ENCODE measurements at places on chromosomes 1 and 21.

DNA sequence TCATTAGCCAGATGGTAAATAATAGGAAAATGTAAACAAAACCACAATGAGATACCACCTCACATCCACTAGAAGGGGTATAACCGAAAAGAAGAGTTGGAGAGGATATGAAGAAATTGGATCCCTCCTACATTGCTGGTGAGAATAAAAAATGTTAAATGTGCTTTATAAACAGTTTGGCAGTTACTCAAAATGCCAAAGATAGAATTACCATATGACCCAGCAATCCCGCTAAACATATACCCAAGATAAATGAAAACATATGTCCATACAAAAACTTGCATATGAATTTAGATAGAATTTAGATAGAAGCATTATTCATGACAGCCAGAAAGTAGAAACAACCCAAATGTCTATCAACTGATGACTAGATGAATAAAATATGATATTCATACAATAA, 4.4 kb upstream of the FMO2 start:
- DNase-seq, result no peak

GRCh38 chr1:51442198-51442597, 76.9 kb downstream of the EPS15 start:
- DNase-seq, result no peak

- no peak for DNase-seq
Observed at GRCh38 chr1:16172964-16173446, 17.1 kb upstream of the EPHA2 start.

DNA sequence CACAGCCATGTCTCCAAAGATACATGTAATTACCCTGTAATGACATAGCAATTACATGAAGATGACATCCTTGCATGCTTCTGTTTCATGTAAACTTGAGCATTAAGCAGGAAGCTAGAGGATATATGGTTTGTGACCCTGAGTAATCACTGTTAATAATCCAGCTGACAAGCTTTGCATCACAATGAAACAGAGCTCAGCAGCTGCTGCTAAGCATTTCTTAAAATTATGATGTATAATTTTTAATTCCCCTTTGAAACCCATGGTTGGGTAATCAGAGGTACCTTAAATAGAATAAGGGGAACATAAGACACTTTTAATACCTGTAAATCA, 293.5 kb downstream of the NTNG1 start:
- no peak for DNase-seq

- no peak for DNase-seq
Observed at GRCh38 chr1:241482761-241483250, 36.7 kb downstream of the FH start.

GRCh38 chr1:59949648-59950047, 23.1 kb upstream of the CYP2J2 start:
- no peak for DNase-seq

DNA sequence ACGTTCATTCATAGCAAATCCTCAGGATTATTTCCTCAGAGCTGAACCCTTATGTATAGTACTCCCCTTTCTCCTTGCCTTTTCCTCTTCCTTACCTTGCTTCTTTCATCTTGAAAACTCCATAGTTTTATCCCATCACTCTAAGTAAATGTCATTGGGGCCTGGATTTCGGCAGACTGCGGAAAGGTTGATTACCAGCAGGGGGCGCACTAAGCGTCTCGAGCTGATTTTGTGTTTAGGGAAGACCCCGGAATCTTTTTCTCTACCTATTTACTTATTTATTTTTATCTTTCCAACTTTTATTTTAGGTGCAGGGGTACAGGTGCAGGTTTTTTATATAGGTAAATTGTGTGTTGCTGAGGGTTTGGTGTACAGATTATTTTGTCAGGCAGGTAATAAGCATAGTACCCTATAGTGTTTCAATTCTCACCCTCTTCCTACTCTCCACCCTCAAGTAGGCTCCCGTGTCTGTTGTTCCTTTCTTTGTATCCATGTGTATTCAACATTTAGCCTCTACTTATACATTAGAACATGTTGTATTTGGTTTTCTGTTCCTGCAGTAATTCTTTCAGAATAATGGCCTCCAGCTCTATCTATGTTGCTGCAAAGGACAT, 11.4 kb upstream of the MTARC1 start:
- peak; percentile 19 for DNase-seq

GRCh38 chr21:19321688-19322087, 918.1 kb upstream of the TMPRSS15 start:
- DNase-seq, result no peak

DNA sequence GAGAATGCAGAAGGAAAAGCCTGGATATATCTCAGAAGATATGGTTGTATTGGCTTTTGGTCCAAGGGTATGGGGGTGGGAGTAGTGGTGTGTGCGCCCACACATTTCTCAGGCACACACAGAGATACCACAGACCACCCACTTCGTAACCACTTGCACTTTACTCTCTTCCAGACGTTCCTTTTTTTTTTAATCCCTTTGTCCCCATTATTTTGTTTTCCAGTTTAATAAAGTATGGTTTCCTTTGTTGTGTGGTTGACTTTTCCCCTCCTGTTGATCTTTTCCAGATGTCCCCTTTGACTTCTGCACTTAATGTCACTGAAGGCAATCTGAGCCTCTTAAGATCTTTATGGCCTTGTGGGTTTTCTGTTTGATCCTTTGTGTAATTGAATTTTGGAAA, 10.5 kb upstream of the TARS2 start:
- no peak for DNase-seq

DNA sequence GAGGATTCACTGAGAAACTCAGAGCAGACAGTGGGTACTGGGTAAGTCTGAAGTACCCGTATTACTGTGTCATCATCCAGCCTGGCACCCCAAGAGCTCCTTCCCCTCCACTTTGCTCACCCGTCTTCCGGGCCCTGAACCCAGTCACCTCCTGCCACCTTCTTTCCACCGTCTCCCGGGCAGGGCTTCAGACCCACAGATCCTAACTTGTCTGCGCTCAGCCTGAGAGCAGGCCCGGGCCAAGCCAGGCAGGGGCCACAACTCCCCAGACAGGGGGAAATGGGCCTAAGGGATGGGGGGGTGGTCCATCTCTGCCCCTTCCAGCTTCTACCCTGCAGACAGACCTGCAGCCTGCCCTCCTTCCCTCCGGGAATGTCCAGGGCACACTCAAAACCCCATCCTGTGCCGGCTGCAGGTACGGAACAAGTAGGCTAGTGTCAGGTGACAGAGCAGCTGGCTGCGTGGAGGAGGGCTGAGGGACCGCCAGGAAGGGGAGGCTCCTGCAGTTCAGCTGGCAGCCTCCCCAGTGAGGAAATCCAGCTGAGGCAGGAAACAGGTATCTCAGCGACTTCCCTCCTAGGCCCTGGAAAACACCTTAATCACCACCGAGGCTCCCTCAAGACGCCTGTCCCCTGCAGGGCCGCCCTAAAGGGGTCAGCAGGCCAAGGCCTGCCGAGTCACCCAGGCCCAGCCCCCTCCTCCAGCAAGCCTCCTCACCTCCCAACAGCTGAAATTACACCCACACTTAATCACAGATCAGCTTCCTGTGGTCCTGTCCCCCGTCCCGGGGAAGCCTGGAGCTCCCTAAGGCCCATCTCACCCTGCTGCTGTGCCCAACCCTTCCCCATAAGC, 3.5 kb downstream of the HSPG2 start:
- DNase-seq, result no peak

- DNase-seq, result no peak
Observed at GRCh38 chr1:195511501-195511900, 1096.7 kb downstream of the KCNT2 start.

GRCh38 chr1:63886340-63886739, 112.5 kb downstream of the ROR1 start:
- no peak for DNase-seq

GRCh38 chr1:169106921-169107602, 572 bp downstream of the ATP1B1 start:
- no peak for DNase-seq

- DNase-seq, result no peak
Observed at GRCh38 chr1:30977105-30977504, 68.5 kb upstream of the SDC3 start.

GRCh38 chr1:153790966-153791647, 15.9 kb downstream of the SLC27A3 start:
- DNase-seq, result no peak

GRCh38 chr1:6233376-6233775, 2.4 kb downstream of the ICMT start:
- DNase-seq, result no peak

DNA sequence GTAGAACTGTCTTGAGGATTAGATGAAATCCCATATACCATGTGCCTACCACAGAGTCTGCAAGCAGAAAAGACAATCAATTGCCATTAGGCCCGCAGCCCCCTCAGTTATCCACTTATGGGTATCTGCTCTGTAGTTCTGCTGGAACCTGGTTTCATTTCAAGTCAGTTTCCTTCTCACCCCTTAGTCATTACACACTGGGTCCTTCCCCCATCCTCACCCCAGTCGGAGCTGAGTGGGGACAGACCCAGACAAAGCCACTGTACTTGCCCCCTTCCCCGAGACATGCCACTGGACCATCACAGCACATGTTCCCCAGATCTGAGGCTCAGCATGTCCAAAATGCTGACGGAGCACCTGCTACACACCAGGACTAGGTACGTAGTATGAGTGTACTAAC, 21.2 kb downstream of the PGLYRP3 start:
- no peak for DNase-seq

GRCh38 chr1:91617285-91617765, 116.7 kb downstream of the CDC7 start:
- no peak for DNase-seq

- no peak for DNase-seq
Observed at GRCh38 chr21:28325618-28326017, 667.1 kb downstream of the LTN1 start.

DNA sequence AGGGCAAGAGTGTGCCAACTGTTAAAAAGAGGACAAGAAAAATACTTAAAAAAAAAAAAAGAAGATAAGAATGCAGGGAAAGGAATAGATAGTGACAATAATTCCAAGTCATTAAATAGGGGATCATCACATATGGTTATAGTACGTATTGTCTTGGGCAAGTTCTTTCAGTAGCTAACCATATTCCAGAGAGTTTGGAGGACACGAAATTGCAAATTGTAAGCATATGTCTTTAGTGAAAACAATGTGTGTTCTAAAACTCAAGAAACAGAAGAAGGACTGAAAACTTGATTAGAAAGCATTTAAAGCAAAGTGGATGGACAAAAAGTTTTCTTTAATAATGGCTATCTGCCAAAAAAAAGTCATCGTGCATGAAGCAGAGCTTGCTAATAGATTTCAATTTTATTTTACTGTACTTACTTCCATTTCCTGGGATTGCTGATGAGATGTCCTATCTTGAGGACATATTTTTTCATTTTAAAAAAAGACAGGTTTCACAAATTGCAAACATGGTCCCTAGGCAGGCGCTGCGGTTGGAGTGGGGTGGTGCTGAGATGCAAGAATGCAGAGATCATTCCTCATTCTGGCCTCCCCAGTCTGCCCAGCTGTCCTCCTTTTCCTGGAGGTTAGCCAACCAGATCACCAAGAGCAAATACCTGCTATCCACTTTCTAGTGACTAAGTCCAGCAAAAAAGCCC, 11.9 kb downstream of the TSPAN2 start:
- DNase-seq, result no peak

GRCh38 chr1:93171549-93172034, 8.6 kb downstream of the TMED5 start:
- DNase-seq, result no peak

- DNase-seq, result no peak
Observed at GRCh38 chr1:178408871-178409270, 87.9 kb downstream of the CLEC20A start.

GRCh38 chr1:162626094-162626493, 6.2 kb upstream of the DDR2 start:
- DNase-seq, result no peak

GRCh38 chr1:187306710-187307415, 478.1 kb downstream of the PLA2G4A start:
- no peak for DNase-seq

- DNase-seq, result no peak
Observed at GRCh38 chr1:162716123-162716522, 74.4 kb upstream of the HSD17B7 start.

- DNase-seq, result no peak
Observed at GRCh38 chr1:57889676-57890320, 465.9 kb upstream of the DAB1 start.

- DNase-seq, result no peak
Observed at GRCh38 chr1:226489718-226490425, 58.7 kb upstream of the STUM start.

DNA sequence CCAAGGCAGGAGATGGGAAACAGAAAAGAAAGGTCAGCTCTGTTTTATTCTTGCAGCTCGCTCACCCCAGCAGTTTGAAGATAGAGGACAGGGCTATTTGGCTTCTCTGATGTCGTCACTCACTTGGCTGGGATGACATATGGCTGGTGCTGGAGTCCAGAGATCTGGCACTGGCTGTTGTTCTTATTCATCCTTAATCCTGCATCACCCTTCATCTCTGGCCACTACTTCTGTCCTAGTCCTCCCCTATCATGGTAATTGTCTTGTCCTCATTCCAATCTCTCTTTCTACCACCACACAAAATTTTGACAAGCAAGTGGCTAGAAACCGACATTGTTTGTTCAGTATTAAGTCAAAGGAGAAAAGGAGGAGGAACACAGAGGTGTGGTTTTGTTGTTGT, 103.8 kb upstream of the PDE4B start:
- no peak for DNase-seq

GRCh38 chr1:180971273-180971997, 51.2 kb downstream of the STX6 start:
- no peak for DNase-seq

DNA sequence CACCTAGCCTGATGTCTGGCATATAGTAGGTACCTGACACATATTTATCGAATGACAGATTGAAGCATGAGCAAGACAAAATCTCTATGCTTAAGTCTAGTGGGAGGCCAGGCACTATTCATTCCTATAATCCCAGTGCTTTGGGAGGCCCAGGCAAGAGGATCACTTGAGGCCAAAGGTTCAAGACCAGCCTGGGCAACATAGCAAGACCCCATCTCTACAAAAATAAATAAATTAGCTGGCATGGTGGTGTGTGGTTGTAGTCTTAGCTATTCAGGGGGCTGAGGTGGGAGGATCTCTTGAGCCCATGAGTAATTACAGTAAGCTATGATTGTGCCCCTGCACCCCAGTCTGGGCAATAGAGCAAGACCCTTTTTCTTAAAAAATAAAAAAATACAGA, 23.2 kb upstream of the TUT4 start:
- no peak for DNase-seq

- no peak for DNase-seq
Observed at GRCh38 chr1:78722947-78723346, 73.3 kb downstream of the IFI44 start.

GRCh38 chr1:183711741-183712361, 58.7 kb upstream of the APOBEC4 start:
- no peak for DNase-seq
